ENCODE measurements at places on chromosomes 6 and 20.
A peak's percentile ranks its signal among the peaks of the same experiment; 100 is the strongest.

DNA sequence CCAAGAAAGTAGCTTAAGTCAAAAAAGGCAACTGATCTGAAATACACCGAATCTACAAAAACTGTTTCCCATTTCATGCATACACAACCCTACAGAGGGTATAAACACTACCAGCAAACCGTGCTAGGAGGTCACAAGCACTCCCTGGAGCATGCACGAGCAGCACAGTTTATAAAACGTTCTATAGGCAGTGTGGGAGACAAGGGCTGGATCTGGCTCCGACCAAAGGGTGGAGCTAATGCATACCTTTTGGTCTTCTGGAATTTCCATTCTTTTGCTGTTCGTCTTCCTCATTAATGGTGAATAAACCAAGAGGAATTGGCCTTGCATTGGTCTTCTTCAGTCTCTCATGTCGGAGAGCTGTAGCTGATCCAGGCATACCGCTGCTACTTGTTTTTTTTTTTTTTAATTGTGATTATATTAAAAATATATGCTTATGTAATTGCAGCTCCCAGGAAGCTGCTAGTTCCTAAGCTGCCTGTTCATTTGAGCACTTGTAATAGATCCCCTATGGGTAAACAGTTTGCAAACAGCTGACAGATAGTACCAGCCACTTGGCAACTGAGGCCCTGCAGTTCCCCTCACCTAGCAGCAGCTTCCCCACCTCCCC, 24.5 kb downstream of the MAP7 start:
- no peak for DNase-seq

DNA sequence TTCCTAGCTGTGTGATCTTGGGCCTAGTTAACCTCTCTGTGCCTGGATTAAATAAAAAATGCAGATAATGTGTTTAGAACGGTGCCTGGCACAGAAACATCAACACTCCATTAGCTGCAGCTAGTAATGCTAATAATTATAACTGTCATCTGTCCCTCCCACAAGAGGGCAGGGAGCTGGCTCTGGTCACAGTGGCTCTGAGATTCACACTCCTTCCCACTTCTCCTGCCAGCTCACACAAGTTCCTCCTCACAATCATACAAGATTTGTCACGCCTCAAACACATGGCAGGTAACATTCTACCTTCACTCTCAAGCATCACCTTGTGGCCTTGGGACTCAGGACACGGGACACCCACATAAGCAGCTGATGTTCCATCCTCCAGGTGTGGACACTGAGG, 2.4 kb downstream of the ADA start:
- no peak for DNase-seq

- no peak for DNase-seq
Measured at GRCh38 chr6:117022774-117023173, 145.7 kb downstream of the RFX6 start.

DNA sequence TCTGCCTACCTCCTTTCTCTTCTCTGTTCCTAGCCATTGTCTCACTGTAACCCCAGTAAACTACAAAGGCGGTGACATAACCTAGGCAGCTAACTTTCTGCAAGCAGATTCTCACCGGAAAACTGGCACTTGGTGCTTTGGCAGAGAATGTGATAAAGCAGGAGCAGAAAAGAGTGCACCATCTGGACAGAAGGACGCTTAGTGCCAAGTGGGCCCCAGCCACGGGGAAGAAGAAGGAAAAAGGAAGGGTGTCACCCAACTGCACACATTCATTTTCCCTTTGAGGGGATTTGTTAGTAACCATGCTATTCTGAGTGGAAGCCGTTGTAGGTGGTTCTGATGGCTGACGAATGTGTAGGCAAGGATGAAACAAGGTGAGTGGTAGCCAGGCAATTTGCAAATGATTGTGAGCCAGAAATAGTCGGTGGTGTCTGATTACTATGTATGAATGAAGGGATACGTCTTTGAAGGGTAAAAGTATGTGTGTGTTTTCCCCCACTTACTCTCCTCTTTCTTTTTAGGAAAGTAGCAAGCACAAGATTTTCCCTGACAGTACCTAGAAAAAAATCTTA, 148.3 kb upstream of the STXBP5 start:
- no peak for DNase-seq

GRCh38 chr20:39109933-39110818, 148.0 kb downstream of the DHX35 start:
- no peak for DNase-seq

- DNase-seq = no peak
Measured at GRCh38 chr20:56412473-56412790, 372 bp downstream of the CASS4 start.

DNA sequence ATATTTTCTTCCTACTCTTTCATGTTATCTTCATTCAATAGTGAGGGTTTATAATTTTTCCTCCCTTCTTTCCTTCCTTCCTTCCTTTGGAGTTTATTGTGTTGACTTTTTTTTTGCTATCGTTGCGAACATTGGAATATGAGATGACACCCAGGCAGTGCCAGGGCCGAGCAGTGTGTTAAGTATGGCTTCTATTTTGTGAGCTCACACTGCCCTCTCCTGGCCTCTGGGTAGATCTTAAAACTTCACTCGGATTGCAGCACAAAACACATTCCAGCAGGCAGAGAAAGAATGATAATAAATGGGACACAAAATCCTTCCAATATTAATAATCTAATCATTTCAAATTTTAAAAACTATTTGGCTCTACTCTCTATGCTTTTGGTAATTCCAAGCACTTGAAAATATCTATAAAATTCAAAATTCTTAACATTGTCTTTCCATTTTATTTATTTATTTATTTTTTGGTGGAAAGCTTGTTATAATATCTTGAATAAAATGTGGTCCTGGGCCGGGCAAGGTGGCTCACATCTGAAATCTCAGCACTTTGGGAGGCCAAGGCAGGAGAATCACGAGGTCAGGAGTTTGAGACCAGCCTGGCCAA, 147.4 kb upstream of the OLIG3 start:
- DNase-seq = peak; percentile 12

GRCh38 chr6:118674772-118675171, 23.4 kb upstream of the CEP85L start:
- DNase-seq = no peak

GRCh38 chr20:52318651-52319050, 127.1 kb upstream of the ZFP64 start:
- no peak for DNase-seq

GRCh38 chr20:50514750-50515149, 4.6 kb downstream of the PTPN1 start:
- no peak for DNase-seq

DNA sequence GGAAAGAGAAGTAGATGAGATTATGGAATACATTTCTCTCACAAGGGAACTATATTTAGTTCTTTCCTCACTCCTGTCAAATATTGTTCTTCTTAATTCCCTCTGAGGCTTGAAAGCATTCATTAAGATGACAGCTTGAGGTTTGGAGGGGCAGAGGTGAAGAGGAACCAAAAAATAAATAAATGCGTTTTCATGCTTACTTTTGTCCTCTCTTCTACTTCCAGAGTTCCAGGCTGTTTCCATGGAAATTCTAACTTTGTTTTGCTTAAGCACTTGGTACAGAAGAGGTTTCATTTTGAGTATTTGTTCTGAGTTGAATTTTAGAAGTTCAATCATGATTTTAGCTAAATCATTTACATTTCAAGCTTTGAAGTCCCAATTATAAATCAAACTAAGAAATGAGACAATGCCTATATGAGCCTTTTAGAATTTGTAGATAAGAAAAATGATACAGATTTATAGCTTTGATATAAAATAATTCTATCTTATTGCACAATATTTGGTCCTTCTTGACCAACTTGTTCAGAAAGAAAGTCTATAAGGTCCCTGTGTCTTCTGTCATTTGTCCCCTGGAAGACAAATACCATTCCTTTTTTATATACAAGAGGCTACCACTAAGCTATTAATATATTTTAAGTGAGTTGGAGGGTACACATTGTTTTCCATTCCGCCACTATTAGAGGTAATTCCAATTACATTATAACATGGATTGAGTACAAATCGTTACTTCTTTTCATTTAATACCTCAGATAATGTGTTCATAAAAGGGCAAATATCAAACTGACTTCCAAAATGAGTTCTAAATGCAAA, 16.3 kb downstream of the RBM24 start:
- DNase-seq = no peak

- DNase-seq = no peak
Measured at GRCh38 chr20:45918182-45918737, 6.3 kb upstream of the PLTP start.

- no peak for DNase-seq
Measured at GRCh38 chr6:35034411-35035191, 106.5 kb downstream of the TCP11 start.

- no peak for DNase-seq
Measured at GRCh38 chr6:34916348-34916967, 27.4 kb downstream of the ANKS1A start.

DNA sequence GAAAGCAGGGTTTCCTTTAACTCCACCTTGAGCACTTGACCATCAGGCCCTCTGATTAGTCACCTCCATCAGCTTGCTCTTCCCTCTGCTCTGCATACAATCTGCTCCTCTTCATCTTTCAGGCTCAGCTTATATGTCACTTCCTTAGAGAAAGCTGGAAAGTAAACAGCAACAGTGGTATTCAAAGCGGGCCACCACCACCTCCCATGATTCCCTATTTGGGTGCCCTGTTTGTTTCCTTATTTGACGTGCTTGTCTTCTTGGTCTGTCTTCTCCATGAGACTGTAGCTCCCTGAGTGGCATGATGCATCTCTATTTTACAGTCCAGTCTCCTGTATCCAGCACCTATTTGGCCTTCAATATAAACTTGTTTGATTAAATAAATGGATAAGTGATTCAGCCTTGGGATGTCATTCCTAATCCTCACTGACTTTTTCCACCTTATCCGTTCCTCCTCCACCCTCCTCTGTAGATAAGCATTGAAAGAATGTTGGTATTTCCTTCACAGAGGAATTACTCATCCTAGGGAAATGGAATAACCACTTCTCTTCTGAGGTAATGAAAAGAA, 102.8 kb upstream of the SGK1 start:
- no peak for DNase-seq

GRCh38 chr20:22569353-22569752, 15.0 kb downstream of the FOXA2 start:
- no peak for DNase-seq
